Ovary (tissue), 10 donors: ENCODE measurements at places on chromosomes 11 and 22.

DNA sequence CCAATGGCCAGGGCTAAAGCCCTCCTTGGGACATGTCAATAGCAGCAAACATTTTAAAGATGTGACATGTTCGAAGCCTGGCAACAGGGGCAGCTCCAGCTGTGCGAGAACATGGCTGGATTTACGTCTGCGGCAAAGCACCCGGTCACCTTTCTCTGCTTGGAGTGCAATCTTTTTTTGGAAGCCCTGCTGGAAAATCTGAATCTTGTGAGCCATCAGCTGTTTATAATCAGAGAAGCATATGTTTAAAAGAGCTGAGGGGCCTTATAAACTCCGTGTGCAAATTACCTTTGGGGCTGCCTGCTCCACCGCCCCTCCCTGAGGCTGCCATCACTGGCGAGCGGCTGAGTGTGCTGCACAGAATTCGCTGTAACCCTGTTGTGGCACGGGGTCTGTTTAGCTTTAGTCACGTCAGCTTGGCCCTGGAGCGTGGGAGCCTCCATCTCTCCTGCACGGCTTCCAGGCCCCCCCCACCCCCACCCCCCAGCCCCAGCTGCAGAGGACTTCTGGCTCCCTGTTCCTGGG lies 9.0 kb upstream of the KCNQ1OT1 start:
- DNase-seq = peak; percentile 67

GRCh38 chr11:69430566-69430965 lies 50.9 kb upstream of the LINC01488 start:
- no peak for DNase-seq

- no peak for DNase-seq
Observed at GRCh38 chr11:121515335-121515671, 62.5 kb upstream of the SORL1-AS1 start.

GRCh38 chr22:39519681-39520225 lies 609 bp upstream of the ATF4 start:
- peak; percentile 97 for DNase-seq

GRCh38 chr11:64340671-64341335 lies 799 bp downstream of the CCDC88B start:
- DNase-seq = peak; percentile 69

GRCh38 chr11:64558065-64558745 lies 32.8 kb upstream of the SLC22A12 start:
- DNase-seq = no peak

DNA sequence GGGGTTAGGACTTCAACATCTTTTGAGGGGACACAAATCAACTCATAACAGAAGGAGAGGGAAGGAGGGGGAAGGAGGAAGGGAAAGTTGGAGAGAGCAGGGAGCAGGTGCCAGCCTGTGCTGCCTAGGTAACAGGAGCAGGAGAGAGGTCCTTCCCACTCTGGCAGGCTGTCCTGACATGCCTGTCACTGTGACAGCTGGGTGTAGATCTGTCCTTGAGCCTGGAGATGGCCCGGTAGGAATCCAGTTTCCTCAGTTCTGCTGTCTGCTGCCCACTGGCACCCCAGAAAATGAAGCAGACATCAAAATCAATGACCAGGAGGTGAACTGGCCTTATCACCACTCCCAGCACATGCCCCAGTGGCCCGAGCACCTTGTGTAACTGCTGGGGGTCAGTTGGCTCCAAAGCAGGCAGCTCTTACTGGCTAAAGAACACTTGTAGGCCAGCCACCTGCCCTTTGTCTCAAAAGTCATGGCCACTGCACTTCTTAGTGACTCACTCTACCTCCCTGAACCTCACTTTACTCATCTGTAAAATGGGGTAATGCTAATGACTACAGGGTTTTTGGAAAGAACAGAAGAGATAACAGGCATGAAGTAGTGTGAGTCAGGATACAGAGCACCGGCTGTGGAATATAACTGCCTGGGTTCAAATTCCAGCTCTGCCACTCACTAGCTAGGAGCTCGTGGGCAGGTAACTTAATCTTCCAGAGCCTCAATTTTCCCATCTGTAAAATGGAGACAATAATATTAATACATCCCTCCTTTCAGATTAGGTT lies 8.0 kb upstream of the TSPAN18 start:
- no peak for DNase-seq

GRCh38 chr11:66885469-66885868 lies 28.6 kb downstream of the LRFN4 start:
- no peak for DNase-seq

DNA sequence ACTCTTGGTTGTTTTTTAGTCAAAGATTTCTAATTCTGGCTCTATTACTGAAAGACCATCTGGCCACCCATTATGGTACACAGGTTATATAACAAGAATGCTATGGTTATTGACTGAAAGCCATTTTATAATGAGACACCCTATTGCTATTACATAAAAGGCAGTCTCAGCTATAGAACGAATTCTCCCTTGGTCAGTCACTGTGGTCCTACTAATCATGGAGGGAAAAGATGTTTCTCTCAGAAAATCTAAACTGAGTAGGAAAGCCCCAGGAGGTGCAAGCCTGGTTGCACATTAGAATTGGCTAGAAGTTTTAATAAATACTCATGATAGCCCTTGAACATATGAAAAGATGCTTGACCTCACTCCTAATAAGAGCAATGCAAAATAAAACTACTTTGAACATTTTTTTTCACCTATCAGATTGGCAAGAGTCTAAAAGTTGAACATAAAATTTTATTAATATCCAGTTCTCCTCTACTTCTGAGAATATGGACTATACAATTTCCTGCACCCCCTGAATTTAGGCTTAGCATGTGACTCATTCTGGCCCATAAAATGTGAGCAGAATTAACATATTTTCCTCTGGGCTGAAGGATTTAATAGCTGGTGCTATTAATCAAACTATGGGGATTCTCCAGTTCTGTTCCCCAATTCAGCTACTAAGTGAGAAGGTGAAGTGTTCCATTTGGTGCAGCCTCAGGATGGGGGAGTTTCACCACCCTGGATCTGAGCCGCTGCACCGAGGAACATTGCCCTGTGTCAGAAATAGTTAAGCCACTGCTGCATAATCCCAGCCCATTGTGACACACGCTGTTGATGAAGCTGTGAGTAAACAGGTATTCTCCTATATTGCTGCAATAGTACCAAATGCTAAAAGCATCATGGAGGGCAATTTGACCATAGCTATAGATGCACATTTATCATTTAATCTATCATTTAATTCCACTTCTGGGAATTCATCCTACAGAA lies 11.5 kb upstream of the CRKL start:
- DNase-seq = no peak

GRCh38 chr22:45768490-45768889 lies 96.9 kb downstream of the ATXN10 start:
- DNase-seq = no peak

DNA sequence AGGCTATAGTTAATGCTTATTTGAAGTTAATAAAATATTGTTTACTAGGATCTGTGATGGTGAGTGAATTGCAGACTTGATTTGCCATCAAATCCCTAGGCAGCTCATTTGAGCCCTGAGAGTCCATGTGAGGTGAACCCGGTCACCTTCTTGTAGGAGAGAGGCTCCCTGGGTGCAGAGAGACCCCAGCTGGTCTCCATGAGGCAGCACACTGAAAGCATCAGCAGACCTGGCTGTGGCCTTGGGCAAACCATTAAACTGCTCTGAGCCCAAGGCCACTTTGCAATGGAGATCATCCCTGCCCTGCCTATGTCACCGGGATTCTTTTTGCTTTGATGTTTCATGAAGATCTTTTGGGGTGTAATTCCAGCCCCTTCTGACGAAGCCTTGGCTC lies 125.2 kb downstream of the MICAL2 start:
- peak; percentile 43 for DNase-seq

GRCh38 chr11:71265559-71266092 lies 13.2 kb upstream of the SHANK2 start:
- no peak for DNase-seq

DNA sequence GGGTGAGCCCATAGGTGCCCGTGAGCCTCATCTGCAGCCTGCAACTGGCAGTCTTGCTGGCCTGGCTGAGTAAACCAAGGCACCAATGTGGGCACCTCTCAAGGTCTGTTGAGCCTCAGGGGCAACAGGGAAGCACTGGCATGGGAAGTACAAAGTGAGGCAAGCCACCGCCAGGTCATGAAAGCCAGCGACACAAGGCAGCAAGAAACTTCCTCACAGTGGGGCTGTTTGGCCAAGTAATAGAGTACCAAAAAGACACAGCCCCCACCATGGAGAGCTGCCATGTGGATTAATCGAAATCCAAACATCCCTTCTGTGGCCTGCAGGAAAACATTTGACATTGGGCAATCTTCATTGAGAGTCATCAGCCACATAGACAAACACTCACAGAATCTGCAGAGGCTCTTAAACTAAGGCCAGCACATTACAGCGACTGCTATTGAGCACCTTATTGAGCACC lies 43.6 kb upstream of the FIBIN start:
- no peak for DNase-seq

GRCh38 chr22:36236388-36237319 lies 2.7 kb downstream of the APOL2 start:
- no peak for DNase-seq

DNA sequence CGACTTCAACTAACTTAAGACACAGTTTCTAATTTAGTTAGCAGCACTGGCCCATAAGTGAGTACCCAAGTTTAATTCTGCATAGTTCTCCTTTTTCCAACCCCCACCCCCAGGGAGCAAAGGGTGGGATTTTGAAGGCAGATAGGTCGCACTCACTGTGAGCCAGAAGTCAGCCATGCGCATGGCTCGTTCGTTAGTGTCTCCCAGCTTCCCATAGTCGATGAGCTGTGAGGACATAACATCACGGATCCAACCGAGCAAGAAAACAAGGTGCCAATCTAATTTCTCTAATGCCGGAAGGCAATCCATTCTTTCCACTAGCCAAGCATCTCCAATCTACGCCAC lies 577 bp downstream of the MRPL17 start:
- DNase-seq = no peak

- DNase-seq = no peak
Observed at GRCh38 chr11:83663446-83663845, 377.3 kb upstream of the CCDC90B start.

- DNase-seq = no peak
Observed at GRCh38 chr11:92297567-92298553, 73.2 kb downstream of the FAT3 start.

GRCh38 chr11:2217211-2218030 lies 45.8 kb upstream of the TH start:
- DNase-seq = no peak
